ENCODE measurements at places on chromosomes 1 and 21.

DNA sequence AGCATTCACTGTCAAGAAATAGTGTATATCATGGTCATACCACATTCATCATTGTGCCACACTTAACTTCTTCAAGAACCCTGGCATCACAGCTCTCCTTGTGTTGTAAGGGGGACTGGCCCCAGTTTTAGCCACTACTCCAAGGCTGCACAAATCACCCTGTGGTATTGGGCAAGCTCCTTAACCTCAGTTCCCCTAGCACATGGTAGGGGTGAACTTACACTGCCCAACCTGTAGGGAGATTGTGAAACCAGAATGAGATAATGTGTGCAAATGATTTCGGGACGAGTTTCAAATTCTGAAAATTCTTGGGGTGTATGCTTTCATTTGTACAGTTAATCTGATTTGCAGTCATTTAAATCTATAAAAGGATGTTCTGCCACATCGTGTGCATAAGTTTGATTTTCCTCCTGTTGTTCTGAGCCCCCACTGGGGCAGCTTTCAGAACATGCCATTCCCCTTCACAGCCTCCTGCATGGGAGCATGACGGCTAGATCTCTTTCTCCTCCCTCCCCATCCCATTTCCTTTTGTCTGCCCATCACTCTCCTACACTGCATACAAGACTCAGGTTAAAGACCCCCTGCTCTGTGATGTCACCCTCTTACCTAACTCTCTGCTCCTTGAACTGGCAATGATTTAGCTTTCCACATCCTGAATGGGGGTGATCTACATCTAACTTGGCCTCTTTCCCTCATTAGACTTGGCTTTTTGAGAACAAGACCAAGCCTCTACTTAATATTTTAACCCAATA is 290.3 kb downstream of the CHRM3 start:
- no peak for DNase-seq

DNA sequence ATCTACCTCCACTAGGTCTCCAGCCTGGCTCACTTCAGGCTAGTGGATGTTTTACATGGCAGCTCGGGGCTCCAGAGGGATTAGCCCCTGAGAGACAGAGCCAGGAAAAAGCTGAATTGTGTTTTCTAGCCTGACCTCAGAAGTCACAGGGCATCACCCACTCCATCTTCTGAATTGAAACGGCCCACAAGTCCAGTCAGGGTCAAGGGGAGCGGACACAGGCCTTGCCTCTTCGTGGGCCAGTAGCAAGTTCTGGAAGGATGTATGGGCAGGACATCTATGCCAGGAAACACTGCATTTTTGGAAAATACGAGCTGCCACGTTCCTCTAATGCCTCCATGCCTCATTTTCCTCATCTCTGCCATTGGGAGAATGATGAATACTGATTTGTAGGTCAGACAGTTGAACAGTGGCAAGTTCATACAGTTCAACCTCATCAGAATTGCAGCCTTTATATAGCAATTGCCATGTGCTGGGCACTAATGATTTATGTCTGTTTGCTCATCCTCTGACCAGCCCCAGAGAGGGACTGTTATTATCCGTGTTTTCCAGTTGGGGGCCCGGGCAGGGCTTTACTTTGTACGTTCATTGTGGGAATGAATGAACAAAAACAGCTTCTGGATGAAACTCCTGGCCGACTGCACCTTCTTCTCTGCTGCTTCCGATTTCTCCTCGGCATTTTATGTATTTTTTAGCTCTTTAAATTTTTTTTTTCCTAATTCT is 23.2 kb upstream of the PCBP3 start:
- no peak for DNase-seq

DNA sequence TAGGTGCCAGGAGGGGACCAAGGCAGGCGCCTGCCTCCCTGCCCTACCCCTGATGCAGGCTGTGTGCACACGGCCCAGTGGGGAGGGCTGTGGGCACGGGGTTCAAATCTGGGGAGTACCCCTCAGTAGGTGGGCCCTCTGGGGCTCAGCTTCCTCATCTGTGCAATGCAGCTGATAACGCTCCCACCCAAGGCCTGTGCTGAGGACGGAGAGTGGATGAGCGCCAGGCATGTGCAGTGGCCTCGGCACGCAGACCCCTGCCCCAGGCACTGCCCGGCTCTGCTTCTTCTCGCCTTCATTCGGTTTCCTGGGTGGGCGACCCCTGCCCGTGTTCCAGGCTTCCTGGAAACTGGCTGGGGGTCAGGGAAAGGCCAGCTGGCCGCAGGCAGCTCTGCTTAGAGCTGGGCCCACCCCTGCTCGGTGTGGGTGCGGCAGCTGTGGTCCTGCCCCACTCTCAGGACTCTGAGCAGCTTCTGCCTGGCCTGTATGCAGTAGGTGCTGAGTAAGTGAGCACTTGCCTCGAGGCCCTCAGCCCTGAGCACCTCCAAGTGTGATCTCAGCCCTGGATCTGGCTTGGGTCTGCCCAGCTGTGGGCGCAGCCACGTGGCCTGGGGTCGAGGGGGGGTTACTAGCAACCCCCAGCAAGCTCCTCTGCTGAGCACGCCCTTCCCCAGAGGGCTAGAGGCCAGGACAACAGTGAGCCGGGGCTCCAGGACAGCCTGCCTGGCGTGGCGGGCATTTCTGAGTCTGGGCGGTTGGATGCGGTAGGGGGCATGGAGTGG is 11.9 kb upstream of the TNFRSF14 start:
- no peak for DNase-seq

DNA sequence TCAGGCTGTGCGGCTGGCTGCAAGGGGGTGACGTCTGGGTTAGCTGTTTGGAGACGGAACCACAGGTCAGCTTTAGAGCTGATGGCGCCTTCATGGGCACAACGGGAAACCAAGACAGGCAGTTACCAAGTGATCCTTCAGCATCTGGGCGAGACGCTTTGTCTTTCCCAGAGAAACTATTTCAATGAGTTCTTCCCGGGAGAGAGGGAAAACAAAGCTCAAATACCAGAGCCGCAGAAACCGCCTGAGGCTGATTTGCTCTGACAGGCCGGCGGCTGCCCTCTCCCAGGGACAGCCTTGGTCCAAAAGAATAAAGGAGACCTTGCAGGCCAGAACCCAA is 76.5 kb downstream of the CD58 start:
- no peak for DNase-seq

- DNase-seq = no peak
These were observed 70.3 kb upstream of the DUSP10 start for GRCh38 chr1:221812088-221812752.

DNA sequence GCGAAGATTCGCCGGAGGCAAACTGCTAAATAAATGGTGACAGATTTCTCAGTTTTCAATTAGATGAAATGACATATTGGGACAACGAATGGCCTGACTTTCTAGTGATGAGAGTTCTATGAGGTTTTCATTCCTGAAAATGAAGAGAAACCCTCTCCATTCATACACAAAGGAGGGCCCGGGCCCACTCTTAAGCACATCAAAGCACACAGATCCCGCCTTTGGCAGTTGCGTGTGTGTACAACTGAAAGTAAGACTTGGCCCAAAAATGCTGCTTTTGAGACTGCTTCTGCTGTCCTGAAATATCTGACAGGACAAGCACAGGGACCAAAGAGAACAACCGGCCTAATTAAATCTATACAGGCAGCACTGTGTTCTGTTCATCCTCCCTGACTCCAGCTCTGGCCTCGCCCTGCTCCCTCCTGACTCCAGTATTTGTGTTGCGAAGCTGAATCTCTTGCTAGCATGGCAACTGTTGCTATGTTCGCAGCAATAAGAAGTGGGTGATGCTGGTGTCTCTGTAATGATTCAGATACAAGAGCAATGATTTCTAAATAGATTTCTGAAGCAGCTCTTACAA is 7.4 kb downstream of the LRRC53 start:
- DNase-seq = no peak

- no peak for DNase-seq
These were observed 360.2 kb downstream of the ADGRL2 start for GRCh38 chr1:82160903-82161302.

GRCh38 chr1:17265950-17266349 is 17.1 kb downstream of the PADI3 start:
- DNase-seq = no peak

- no peak for DNase-seq
These were observed 30.7 kb downstream of the ARHGEF10L start for GRCh38 chr1:17570228-17570627.

DNA sequence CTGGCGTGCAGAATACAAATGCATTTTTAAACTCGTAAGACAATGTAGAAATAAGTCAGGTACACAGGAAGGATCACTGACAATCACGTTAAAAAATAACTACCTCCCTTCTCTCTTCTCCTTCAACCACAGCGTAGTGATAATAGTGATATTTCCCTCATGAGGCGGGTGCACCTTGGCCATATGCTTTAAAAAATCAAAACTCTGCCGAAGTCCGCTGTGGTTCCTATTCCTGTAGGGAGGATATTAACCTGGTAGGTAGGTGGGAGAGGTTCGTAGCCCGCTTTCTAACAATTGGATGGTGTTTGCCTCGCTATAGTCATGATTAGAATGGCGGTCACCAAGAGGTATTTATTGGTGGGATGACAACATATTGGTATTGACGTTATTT is 732 bp downstream of the GREM2 start:
- no peak for DNase-seq
